NK-92 treated with Interleukin-12 subunit alpha and Interleukin-12 subunit beta, amount 100 ng/mL, for 24 hours (cell line): ENCODE measurements at places on chromosomes 2 and 18.

DNA sequence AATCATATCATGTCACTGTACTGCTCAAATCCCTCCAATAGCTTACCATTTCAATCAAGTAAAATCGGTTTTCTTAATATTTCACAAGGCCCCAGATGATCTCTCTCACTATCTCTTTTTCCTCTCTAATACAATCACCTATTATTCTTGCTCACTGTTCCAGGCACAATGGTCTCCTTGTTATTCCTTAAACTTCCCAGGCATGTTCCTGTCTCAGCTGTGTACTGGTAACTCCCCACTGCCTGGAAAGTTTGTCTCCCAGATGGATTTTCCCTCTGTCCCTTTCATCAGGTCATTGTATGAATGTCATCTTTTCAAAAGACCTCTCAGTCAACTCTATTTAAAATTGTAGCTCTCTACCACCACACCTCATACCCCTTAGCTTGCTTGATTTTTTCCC, 30.7 kb upstream of the FANCL start:
- DNase-seq: no peak

- DNase-seq: no peak
These were observed 119.1 kb downstream of the LRATD1 start for GRCh38 chr2:14751581-14751980.

- no peak for DNase-seq
These were observed 268.5 kb downstream of the CELF4 start for GRCh38 chr18:37297106-37297505.

GRCh38 chr2:37809931-37810570, 115.0 kb upstream of the RMDN2 start:
- DNase-seq: no peak

DNA sequence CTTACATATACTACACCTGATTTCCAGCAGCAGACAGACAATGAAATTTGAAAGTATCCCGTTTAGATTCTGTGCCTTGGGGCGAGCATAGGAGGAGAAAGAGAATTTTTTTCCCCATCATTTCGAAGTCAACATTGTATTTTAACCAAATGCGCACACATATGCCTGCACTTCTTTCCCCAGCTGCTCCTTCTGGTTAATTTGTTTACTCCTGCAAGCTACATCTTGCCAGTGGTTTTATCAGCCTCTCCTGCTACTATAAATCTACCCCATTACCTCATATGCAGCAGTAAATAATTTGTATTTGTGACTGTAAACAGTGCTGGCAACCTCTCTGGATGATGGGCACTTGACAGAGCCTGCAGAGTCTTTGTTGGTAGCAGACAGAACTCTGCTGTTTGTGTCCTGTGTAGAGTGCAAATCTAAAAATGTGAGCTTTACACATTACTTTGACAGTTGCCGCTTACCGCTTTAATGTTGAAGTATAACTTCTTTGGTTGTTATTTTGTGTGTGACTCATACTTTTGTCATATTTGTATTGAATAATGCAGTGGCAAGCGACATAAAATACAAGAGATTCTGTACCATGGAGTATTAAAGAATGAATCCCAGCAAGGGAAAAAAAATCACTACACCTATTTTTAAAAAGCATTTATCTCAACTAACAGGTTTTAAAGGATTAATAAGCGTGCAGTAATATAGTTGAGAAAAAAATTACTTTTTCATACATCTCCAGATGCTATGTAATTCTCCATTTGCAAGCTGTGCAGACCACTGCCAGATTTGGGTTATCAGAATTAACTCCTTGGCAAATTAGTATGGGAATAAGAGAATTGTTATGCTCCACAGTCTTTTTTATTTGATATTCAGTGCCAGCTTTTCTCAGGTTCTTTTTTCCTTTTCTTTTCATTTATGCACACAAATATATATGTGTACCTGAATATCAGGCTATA, 536.8 kb downstream of the XIRP2 start:
- no peak for DNase-seq

DNA sequence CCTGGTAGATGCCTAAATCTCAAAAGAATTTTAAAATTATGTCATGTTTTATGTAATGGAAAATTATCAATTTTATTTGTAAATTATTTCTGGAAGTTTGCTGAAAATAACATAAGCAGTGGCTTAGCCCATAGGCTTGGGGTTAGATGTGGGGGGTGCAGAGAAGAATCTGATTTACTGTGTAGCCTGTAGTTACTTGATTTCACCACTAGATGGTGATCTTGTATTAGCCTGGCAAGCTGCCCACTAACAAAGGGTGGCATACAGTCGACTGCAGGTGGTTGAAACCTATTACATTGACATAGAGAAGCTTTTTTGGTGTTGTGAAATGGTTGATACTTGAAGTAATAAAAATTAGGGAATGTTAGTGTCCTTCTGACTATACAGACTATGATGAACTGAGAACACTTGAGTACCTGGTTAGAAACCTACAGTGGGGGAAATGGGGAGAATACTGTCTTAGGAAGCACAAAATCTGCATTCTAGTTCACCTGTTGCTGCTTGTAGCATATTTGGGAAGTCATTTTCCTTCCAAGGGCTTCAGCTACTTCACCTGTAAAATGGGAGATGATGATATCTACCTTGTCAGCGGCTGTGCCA, 191.0 kb upstream of the LHCGR start:
- no peak for DNase-seq

DNA sequence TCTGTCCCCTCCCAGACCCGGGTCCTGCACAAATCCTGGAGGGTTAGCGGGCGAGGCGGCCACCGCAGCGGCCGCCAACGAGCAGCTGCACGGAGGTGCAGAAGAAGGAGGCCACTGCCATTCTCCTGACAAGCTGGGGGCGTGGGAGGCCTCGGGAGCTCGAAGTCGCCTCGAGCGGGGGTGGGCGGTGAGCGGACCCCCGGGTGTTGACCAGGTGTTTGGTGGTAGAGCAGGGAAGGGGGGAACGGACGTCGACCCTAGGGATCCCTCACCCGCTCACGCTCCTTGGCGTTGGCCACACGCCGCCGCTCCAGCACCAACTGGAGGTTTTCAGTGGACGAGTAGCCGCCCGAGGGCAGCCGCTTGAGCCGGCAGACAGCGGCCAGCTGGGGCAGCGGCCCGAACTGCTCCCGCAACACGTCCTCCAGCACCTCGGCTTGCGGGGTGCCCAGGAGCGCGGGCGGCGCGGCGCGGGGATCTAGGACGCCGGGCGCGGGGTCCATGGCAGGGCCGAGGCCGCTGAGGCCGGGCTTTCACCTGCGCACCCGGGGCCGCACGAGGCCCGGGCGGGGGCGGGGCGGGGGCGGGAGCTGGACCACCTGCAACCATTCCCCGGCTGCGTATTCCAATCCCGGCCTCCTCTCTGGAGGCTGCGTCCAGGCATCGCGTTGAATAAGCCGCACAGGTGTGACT, at the start of gene FIGLA:
FIGLA (minus strand) TSS at position 508 of the 693 bp plus-strand sequence; CDS start at position 503, 5 bp downstream.
- DNase-seq: no peak

GRCh38 chr2:108993095-108993937, 4.3 kb upstream of the EDAR start:
- DNase-seq: no peak

DNA sequence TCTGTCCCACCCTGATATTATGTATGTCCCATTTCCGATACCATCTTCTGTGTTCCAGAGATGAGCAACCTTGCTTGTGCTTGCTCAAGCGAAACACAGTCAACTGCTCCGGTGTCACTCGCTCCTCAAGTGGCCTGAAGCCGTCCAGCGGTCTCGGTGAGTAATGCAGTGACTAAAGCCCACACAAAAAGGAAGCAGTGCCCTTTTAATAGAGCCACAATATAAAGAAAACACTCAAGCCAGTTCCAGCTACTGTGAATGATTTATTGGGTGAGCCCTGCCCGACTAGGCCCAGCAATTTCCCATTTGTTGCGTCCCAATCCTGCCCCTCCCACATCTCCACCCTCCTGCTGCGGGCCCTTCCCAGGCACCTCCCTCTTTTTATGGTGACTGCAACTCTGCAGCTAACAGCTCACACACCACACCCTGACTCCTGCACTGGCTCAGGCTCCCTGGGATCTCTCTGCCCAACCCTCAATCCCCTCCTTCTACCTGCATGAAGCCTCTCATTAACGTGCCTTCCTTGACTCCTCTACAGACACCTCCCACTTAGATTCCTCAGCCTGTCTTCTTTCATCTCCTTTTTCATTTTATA, 44.2 kb upstream of the DSC1 start:
- no peak for DNase-seq

DNA sequence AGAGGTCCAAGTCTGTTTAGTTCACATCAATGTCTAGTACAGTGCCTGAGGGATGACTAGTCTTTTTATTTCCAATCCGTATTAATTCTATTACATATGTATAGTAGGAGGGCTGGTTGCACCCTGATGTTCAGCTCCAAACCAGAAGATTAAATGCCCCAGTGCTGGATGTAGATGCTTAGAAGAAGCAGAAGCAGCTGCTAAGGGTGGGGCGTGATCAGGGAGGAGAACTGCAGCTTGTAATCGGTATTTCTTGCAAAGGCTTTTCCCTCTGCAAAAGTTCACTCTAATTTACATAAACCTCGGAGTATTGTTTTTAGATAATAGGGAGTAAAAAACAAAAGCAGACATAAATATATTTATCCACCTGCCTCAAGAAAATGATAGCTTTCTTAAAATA, 145.3 kb upstream of the ITGA4 start:
- no peak for DNase-seq

DNA sequence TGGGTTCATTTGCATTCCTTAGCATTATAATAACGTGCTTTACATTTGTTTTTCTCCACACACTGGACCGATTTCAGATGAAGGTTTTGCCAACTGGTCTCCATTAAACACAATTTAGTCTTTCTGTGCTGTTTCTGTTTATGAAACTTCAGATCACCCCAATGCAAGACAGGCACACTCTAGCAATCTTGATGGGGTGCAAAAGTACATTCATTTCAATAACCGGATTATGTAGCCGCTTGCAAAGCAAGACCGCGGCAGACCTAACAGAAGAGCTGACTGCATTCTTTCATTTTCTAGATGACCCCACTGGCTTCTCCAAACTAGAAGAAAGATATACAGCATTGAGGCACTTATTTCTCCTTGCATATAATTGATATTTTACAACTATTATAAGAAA, 301.5 kb downstream of the PIEZO2 start:
- no peak for DNase-seq

- DNase-seq: no peak
These were observed 401.2 kb upstream of the SOX11 start for GRCh38 chr2:5290900-5291546.

- no peak for DNase-seq
These were observed 69.5 kb downstream of the COPS8 start for GRCh38 chr2:237154884-237155851.

DNA sequence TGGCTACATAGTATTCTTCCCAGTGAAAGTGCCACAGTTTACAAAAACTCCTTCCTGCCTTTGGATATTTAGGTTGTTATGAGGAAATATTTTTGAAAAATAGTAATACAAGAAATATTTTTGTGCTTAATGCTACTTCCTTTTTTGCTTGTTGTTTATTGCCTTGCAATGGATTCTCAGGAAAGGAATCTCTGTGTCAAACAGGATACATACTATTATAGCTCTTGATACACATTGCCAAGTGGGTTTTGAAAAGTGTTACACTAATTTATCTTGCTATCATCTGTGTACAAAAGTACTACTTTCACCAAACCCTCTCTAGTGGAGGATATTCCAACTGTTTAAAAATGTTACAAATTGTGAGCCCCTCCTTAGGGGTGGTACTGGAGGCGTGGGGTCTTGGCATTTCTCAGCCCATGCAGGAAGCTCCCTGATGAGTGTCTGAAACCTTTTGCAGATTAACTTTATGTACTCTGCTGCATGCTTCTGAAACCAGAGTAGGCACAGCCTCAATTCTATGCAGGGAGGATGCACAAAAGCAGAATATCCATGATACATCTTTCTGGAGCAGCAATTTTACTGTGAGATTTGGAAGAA, 54.5 kb downstream of the EVA1A start:
- no peak for DNase-seq

DNA sequence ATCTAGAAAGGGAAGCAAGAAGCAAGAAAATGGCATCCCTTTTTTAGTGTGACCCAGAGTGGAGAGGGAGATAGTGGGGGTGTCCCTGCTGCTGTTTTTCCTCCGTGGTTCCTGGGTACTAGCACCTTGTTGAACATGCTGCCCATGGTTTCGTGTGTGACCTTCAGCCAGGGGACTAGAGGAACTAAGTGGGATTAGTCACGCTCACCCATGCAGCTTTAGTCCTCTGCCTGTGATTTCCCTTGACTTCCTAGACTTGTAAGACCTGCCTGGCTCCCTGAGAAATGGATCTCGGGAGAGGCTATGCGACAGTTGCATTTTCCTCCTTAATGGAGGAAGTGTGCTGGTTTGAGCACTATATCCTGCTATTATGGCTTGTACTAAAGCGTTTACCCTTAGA, 471.4 kb downstream of the DCDC2C start:
- no peak for DNase-seq

DNA sequence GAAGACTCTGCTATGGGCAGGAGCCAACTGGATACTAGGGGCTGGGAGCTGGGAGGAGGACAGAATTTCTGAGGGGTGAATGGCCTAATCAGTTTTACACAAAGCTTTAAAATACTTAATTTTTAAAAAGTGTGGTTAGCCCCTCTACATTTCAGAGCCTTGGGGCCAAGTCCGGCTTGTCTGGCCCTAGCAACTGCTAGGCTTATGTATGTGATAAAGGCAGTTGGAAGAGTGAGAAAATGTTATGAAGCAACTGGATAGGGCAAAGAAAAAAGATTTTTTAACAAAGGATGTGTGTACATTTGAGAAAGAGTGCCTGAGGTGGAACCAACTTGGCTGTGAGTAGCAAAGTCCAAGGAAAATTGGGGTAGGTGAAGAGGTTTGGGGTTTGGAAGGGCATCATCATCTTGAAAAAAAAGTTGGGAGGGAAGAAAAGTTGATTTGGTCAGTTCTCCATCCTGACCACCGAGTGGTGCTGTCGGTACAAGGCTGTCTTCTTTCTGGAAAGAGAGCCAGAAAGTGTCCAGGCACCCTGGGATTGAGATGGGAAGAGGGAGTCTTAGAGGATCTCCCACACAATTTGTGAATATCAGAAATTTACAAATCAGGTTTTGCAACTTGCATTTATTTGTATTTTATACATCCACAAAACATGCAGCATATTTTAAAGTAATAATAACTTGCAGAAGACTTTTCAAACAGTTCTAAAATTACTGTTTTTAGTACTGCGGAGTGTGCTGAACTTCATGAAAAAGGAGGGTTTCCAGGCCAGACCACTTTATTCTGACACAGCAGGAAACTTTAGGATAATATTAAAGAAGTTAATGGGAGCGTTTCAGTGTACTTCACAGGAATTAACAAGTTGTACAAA, 10.5 kb upstream of the CDK15 start:
- no peak for DNase-seq

- DNase-seq: peak; percentile 29
These were observed 105.3 kb upstream of the SIX3 start for GRCh38 chr2:44836174-44836573.

GRCh38 chr2:9228088-9228751, 21.6 kb downstream of the ASAP2 start:
- no peak for DNase-seq

DNA sequence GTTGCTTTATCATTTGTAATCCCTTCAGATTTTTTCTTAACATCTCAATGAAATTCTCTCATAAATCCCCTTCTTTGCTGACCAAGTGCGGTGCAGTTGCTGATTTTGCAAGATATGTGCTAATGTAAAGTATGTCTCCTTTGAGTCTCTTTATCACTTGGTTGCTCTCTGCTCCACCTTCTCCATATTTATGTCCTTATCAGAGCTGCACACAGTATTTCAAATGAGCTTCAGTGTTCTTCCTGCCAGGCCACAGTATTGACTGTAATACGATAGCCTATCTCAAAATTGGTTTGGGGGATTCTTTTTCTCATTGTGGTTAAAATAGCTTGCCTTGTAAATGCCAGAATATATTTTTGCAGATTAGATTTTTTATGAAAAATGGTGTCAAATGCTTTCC, 32.2 kb downstream of the MAIP1 start:
- DNase-seq: no peak
